ENCODE measurements at places on chromosomes 5 and 9.

- DNase-seq, result no peak
These were observed 11.7 kb downstream of the DNAJB5 start for GRCh38 chr9:35001285-35001677.

DNA sequence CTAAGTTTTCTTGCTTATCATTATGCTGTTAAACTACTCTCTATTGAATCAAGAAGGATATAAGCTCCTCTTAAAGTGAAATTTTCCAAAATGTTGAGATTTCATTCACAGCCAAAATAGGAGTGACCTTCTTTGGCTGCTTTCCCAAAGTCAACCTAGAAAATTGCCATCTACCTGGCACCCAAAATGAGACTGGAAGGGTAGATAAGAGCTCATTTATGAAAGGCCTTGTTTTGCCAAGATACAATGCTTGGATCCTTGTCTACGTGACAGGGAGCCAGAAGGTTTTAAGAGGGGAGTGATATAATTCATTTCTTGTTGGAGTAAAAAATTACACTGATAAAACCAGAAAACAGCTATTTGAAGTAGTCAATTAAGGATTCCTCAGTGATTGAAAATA lies 287.1 kb downstream of the IZUMO3 start:
- DNase-seq, result no peak

- DNase-seq, result no peak
These were observed 84.8 kb downstream of the PJA2 start for GRCh38 chr5:109324931-109325330.

- no peak for DNase-seq
These were observed 793.0 kb upstream of the GRAMD2B start for GRCh38 chr5:125630237-125630636.

DNA sequence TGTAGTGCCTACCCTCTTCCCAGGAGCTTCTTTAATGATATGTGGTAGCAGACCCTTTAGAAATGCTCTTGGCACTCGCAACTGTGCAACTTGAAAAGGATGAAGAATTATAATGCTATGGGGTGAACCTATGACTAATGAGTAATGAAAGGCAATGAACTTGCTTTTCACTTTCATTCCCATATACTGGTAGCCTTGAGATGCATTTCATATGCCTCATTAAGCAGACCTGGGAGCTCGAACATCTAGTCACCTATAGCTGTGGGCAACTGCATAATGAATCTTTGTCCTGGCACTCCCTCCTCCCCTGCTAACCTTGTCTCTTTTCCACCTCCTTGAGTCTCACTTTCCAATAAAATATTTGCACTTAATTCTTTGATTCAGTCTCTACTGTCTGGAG lies 605.9 kb upstream of the DAB2 start:
- DNase-seq, result no peak

GRCh38 chr5:73007051-73007450 lies 51.2 kb downstream of the FCHO2 start:
- DNase-seq, result no peak

GRCh38 chr5:145673786-145674185 lies 161.4 kb downstream of the PRELID2 start:
- no peak for DNase-seq

GRCh38 chr5:152686931-152687330 lies 281.9 kb upstream of the NMUR2 start:
- DNase-seq, result no peak

DNA sequence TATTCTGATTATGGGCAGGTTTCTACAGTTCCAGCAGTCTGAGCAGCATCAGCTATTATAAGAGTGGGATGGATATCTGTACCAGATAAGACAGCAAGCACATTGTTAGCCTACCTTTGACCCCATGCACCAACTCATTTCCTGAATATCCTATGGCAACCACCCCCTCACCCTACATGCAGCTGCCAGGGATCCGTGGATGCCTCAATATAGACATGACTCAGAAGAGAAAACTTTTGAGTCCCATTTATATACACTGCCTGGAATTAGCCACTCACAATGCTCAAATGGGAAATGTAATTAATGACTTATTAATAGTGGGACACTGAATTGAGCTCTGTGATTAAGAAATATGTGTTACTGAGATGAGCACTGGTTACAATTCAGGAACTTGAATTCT lies 124.4 kb downstream of the SSBP2 start:
- no peak for DNase-seq

DNA sequence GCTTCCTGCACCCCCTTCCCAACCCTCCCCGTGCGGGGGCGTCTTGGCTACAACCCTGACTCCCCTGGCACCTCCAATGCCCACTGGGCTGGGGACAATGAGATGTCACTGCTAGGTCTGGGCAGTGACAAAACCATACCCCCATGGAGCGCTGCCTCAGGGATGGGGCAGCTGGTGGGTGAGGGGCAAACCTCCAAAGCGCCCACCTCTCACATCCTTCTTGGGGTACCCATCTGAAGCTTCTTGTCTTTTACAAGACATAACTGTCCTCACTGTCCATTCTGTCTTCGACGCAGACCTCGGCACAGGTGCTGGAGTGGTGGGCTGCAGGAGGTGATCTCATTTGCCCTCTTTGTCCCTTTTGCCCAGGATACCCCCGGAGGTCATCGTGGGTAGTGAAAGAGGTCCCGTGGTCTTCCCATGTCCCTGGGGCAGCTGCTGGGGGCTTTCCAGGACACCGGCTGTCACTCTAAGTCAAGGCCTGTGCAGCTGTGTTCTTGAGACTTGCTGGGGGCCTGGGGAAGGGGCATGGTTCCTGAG lies 27.8 kb upstream of the CSF1R start:
- DNase-seq, result no peak

DNA sequence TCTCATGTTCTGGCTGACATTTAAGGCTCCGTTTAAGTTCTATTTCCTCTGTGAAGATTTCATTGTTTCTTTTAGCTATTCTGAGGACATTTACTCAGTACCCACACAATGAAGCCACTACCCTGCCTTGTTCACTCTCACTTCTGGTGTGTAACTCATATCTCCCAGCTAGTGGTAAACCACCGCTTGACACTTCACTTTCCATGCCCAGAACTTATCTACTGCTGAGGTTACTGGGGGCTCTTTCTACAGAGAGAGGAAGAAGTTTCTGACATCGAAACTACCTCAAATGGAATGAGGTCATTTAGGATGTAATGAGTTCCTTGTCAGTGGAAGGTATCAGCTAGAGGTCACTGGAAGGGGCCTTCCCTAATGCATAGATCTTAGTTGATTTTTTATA lies 501.5 kb downstream of the DMAC1 start:
- DNase-seq, result no peak

GRCh38 chr5:154644745-154645411 lies 110.3 kb upstream of the LARP1 start:
- DNase-seq, result no peak

GRCh38 chr9:2378266-2378665 lies 243.3 kb upstream of the VLDLR start:
- no peak for DNase-seq

All from Karpas-422 (cell line).